Endothelial cell (in vitro differentiated cells): ENCODE measurements at places on chromosomes 2 and 18.

DNA sequence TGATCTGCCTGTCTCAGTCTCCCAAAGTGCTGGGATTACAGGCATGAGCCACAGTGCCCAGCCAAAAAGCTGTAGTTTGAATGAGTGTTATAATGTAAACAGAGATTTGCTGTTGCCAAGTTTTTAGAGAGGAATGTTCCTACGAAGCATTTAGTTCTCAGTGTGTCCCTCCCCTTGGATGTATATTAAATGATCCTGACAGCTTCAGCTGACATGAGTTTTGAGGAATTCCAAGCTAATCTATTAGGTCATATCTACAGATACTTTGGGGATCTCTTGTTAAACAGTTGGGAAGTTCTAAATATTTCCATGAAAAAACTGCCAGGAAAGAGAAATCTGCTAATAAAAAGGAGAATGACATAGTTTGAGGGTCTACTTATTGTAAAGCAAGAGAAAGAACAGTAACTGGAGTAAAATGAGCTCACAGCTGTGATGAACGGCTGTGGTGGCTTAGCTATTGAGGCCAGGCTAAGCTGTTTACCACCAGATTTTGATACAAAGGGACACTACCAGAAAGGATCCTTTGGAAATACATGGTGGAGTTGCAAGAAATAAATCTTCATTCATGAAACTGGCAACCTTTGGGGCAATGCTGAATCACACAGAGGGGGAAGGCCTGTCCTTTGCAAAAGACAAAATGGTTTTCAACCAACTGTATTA is 2.6 kb upstream of the STON1 start:
- no peak for DNase-seq

GRCh38 chr2:61928826-61929461 is 23.5 kb downstream of the COMMD1 start:
- no peak for DNase-seq

GRCh38 chr2:164722616-164723338 is 101.5 kb upstream of the GRB14 start:
- no peak for DNase-seq

GRCh38 chr2:43039376-43040080 is 186.9 kb downstream of the ZFP36L2 start:
- no peak for DNase-seq

DNA sequence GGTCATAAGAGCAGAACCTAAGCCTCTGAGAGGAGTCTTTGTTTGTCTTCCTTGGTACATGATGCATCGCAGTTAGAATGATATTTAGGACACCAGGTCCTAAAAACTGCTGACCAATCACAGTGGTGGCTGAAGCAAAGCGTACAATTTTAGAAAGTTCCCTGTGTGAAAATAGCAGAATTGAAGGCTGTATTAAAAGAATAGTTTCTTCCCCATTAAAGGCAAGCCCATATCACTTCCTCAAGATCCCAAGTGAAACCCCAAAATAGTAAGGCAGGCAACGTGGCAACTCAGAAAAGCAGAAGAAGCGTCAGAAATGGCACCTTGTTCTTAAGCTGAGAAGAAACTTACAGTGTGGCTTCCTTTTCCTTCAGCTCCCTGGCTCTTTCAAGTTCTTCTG is 154.8 kb upstream of the PGAP1 start:
- DNase-seq, result no peak

DNA sequence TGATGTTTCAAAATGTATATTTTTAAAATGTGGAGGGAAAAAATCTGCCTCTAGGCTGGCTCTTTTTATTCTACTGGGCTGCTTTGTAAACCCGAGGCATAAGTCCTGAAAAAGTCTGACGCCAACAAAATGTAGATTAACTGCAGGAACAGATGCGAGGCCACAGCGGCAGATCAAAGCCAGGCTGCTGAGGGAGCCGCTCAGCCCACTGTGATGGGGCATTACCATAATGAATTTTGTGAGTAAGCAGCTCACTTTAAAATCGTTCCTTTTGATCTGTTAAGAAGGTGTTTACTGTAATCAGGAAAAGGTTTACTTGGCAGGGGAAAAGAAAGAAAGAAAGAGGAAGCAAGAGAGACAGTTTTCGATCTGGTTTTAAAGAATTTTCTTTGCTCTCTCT is 269.0 kb downstream of the ICOS start:
- DNase-seq, result no peak

GRCh38 chr18:68735483-68736343 is 20.8 kb upstream of the TMX3 start:
- DNase-seq, result no peak

DNA sequence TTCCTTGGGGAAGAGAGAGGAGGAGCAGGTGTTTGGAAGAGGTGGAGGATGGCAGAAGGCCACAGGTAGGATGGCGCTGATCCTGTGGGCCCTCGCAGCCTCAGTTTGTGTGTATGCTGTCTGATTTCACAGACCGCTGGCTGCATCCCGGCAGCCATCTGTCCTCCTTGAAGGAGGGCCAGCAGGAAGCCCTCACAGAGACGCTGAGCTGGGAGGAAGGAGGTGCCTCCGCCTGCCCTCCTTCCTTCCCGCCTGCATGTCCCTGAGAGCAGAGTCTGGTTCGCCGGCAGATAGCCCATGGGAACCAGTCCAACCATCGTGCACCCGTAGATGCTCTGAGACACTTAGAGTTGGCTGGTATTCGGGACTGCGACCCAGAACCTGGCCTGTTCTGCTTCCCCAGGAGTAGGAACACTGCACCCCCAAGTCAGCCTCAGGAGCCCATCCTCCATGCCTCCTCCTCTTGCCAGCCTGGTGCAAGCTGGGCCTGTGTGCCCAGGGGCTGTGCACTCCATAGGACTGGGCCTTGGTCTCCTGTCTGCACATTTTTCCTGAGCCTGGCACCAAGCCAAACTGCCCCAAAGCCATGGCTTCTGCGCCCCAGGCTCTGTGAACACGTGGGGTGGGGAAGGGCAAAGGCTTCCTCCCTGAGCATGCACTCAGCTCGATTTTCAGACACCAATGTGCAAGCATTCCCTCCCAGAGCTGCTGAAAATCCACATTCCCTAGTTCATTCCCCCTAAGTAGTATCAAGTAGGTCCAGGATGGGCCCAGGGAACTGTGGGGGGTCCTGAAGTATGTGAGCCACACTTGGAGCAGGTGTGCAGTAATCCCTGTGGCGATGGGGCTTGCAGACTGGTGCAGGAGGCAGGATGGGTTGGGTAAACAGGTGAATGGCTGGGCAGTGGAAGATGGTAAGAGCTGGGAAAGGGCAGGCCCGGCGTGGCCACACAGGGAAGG is 115.6 kb downstream of the SEPTIN10 start:
- no peak for DNase-seq

DNA sequence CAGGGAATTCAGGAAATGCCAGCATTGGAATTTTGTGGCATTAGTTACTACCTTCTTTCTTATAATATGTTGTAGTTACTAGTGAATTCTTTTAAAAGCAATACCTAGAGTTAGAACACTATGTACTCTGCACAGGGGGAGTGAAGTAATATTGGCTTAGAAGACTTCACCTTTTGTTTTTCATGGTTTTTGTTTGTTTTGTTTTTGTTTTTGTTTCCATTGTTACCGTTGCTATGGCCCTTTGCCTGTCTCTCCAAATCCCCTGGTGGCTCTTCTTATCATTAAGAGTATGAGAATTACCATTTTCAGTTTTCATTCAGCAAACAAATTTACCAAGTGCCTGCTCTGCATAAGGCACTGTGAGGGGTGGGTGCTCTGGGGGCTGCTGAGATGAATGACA is 160.1 kb downstream of the HAUS1 start:
- DNase-seq, result no peak

DNA sequence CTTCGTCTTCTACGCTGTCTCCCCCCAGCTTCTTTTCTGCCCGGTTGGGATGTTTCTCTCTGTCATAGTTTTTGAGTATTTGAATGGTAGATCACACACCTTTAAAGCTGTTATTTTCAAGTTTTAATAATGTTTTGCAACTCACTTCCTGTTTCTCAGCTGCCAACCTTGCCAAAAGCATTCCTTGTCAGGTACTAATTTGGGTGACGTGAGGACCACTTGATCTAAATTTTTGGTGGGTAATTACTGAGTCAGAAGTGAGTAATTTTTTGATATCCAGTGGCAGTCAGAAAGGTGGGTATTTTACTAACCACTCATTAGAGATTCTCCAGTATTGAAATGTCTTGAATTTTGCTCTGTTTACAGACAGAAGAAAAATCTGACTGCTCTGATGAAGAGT is 852.4 kb upstream of the FANCL start:
- no peak for DNase-seq

- no peak for DNase-seq
Measured at GRCh38 chr2:151264157-151264825, 2.6 kb upstream of the RBM43 start.

DNA sequence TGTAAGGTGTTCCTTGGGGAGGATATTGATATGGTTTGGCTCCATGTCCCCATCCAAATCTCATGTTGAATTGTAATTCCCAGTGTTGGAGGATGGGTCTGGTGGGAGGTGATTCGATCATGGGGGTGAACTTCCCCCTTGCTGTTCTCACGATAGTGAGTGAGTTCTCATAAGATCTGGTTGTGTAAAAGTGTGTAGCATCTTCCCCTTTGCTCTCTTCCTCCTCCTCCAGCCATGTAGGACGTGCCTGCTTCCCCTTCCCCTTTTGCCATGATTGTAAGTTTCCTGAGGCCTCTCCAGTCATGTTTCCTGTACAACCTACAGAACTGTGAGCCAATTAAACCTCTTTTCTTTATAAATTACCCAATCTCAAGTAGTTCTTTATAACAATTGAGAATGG is 458.7 kb downstream of the LPIN1 start:
- no peak for DNase-seq

DNA sequence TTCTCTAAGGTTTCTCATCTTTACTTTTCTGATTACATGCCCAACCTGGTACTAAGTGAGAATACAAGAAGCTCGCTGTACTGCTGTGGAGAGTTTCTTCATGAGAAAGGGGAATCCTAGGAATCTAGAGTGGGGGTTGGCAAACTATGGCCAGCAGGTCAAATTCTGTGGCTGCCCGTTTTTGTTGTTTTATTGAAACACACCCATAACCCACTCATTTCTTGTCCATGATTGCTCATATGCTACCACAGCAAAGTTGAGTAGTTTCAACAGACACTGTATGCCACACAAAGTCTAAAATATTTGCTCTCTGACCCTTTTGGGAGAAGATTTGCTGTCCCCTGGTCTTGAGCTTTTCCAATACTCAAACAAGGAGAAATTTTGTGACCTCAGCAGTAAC is 58.8 kb downstream of the C2orf74 start:
- no peak for DNase-seq

- no peak for DNase-seq
Measured at GRCh38 chr2:18614041-18614440, 24.7 kb upstream of the NT5C1B start.

DNA sequence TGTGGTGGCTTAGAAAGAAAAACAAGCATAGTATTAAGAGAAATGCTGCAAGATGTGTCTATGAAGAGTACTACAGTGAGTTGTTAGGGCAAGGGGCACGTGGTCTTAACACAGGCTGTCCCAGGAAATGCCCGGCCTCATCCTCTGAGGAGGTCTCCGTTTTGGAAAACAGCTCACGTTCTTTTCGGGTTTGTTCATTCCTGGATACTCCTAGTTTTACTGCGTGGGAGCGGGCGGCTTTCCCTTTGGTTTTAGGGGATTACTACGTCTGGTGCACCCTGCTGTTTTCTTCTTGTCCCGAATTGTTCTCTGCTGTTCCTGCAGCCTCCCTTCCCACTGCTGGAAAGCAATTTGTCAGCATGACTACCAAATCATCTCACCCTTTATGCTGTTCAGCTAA is 55.5 kb upstream of the RAB6D start:
- DNase-seq, result no peak

DNA sequence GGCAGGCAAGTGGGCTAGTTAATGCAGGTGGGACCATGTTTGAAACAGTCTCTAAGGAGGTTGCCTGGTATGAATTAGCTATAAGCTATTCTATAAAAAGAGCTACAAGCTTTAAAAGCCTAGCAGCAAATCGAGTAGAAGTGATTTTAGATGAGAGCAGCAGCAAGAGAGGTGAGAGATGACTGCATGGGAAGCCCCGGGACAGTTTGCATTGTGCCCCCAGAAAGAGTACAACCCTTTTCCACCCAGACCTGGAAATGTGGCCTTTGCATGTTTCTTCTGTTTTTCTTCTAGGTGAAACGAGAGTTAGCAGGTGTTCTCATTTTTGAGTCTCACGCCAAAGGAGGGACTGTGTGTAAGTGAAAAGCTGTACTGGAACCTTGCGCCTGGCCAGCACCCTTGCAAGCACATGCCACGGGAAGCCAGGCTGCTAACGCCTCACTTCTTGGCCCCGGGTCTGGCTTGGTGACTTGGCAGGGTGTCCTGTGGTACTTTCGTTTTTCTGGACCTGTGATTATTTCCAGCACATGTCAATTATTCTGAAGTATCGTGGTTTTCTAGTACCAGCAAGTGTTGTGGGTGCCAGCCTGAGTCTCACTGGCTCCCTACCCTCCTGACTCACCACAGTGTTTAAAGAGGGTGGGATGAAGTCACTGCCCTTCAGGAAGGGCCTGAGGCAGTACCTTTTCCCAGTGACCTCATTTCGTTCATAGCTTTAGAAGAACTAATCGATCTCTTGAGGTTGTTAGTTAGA is 90.3 kb upstream of the MAP3K20 start:
- no peak for DNase-seq

DNA sequence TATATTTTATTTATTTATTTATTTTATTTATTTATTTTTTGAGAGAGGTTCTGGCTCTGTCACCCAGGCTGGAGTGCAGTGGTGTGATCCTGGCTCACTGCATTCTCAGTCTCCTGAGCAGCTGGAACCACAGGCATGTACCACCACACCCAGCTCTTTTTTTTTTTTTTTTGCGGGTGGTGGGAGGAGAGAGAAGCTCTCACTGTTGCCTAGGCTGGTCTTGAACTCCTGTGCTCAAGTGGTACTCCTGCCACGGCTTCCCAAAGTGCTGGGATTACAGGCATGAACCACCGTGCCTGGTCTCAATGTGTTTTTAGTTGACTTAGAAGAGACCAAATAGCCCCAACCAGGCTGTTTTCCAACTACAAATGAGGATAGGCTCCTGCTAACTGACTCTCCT is 80.7 kb downstream of the PDCL3 start:
- no peak for DNase-seq

- no peak for DNase-seq
Measured at GRCh38 chr2:68167186-68167585, 9.5 kb downstream of the PNO1 start.

GRCh38 chr2:145593991-145594614 is 1074.2 kb upstream of the ZEB2 start:
- no peak for DNase-seq
